ENCODE measurements at places on chromosomes 4 and X. TPM values are rescaled to one million over a fixed set of nuclear protein-coding genes. Genes with fewer than 3 reads are reported as not detected.

Gene POU4F2
- not detected for polyA plus RNA-seq

Gene CENPI
- 5.1 TPM for polyA plus RNA-seq

Gene CSAG3
- not detected for polyA plus RNA-seq

Gene DCX
- polyA plus RNA-seq = not detected

Gene TMPRSS11B
- not detected for polyA plus RNA-seq

Gene SPANXC
- polyA plus RNA-seq = not detected

Gene MAP3K15
- 7.6 TPM for polyA plus RNA-seq

Gene FAT1
- polyA plus RNA-seq = 193 TPM

All from HepG2 (cell line).